ENCODE measurements at places on chromosomes 6 and 20.
A peak's percentile ranks its signal among the peaks of the same experiment; 100 is the strongest.

GRCh38 chr6:106475284-106475683 lies 114.8 kb downstream of the CRYBG1 start:
- DNase-seq: peak; percentile 63

DNA sequence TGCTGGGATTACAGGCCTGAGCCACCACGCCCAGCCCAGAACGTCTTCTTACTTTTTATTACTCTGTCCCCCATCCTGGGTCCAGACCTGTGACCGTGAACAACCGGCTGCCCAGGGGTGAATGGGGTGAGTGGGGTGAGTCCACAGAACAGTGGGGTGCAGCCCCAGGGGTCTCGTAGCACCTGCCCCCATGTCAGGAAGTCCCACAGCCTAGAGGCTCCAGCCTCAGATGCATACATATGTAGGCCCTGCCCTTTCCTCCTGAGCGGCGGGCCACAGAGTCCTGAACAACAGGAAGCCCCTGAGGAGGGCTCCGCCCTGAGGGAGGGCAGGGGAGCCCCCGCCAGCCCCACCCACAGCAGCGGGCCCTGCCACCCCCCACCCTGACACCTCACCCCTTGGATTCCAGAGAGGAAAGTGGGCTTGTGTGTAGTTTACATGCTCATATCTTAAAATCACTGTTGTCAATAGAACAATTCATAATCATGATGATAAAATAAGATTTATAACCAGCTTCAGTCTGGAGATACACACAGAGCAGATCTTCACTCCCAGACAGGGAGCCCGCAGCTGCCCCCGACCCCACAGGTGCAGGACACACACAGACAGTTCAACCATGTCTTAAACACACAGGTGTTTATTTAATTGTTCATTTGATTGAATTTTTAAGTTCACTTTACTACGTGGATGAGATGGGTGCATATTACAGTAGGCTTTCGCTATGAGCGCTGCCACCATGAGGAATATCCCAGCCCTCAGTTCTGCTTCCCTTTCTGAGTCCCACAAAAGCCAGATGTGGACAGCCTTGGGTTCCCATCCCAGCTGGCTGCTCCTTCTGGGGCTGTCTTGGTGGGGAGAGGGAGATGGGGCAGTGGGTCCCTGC lies 12.4 kb upstream of the GMEB2 start:
- no peak for DNase-seq

DNA sequence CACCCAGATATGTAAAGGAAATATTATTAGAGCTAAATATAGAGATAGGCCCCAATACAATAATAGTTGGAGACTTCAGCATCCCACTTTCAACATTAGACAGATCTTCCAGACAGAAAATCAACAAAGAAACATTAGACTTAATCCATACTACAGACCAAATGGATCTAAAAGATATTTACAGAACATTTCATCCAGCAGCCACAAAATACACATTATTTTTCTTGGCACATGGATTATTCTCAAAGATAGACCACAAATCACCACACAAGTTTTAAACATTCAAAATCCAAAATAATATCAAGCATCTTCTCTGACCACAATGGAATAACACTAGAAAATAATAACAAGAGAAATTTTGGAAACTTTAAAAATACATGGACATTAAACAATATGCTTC lies 1159.1 kb upstream of the CITED2 start:
- DNase-seq: no peak

DNA sequence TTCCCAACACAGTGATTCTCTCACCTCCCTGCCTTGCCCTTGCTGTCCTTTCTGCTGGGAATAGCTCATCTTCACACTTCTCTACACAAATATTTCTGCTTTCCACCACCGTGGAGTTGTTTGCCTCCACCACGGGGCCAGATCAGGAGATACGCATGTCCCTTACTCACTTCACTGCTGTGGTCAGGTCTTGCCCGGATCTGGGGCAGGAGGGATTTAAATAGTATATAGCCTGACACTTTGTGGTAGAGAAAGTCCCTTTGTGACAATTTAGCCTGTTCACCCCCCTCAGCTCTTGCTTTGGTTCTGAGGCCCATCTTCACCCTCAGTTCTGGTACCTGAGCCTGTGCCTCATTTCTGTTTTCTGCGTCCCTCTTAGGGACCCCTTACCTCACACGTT lies 92.6 kb upstream of the PREP start:
- no peak for DNase-seq

- DNase-seq: no peak
Measured at GRCh38 chr6:137610702-137611101, 116.5 kb upstream of the OLIG3 start.

DNA sequence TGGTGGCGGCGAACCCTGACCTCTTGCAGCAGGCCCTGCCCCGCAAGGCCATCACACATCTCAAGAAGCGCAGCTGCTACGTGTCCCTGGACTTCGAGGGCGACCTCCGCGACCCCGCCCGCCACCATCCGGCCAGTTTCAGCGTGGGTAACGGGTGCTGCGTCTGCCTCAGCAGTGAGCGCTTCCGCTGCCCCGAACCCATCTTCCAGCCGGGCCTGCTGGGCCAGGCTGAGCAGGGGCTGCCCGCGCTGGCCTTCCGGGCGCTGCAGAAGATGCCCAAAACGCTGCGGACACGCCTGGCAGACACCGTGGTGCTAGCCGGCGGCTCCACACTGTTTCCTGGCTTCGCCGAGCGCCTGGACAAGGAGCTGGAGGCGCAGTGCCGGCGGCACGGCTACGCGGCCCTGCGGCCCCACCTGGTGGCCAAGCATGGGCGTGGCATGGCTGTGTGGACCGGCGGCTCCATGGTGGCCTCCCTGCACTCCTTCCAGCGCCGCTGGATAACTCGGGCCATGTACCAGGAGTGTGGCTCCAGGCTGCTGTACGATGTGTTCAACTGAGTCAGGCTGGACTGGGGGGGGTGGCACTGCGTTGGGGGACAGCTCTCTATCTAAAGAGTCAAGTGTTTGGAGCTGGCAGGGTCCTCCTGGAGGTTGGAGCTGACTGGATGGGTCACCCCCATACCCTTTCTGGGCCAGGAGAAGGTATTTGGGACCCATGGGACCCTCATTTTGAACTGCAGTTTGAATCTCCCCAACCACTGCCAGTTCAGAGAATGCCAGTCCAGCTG lies 1.1 kb downstream of the ACTL10 start:
- peak; percentile 70 for DNase-seq

DNA sequence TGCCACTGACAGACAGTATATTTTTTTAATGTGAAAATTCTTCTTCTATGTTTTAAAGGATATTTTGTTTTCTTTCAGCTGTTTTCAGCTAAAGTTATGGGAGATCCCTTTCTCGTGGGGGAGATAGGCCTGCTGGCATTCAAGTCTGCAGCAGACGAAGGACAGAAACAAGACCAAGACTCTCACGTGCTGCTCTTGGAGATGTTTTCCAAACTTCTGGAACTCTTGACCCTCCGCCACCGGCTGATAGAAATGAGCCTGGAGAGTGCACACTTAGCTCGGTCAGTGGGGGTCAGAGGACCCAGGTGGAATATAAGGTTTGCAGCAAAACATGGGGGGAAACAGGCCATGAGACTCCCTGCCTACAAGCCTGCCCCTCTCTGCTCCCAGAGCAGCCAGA lies 120.5 kb downstream of the CD164 start:
- DNase-seq: no peak

DNA sequence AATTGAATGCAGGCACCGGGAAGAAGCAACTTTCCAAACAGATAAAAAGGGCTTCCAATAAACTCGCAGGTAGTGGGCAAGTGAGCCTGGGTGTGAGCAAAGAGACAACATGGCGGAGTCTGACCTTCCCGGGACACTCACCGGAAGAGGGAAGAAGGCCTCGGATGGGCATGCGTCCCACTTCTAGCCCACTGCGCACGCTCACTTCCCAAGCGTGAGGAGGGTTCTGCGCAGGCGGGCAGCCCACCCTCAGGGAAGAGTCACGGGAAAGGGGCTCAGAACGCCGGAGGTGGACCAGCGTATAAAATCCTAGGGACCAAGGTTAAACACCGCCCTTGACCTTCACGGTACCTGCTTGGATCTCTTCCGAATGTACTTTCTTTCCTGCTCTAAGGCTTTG lies 95.5 kb upstream of the AFDN start:
- DNase-seq: no peak

- DNase-seq: no peak
Measured at GRCh38 chr6:105648276-105648675, 245.4 kb upstream of the PREP start.

DNA sequence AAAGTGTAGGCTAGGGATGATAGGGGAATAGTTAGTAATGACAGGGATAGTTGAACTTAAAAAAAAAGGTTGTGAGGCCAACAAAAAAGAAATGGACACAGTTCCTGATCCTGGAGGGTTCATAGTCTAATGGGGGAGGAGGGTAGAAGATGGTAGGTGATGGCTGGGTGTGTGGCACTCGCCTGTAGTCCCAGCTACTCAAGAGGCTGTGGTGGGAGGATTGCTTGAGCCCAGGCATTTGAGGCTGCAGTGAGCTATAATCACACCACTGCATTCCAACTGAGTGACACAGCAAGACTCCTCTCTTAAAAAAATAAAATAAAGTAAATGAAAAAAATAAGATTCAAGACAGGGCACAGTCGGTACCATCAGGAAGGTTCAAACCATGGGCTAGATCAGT lies 2.4 kb upstream of the MICB start:
- peak; percentile 51 for DNase-seq

- peak; percentile 46 for DNase-seq
Measured at GRCh38 chr6:82906489-82906888, 159.2 kb downstream of the UBE3D start.

- DNase-seq: peak; percentile 96
Measured at GRCh38 chr6:53042112-53042511, 23.1 kb upstream of the FBXO9 start.

- peak; percentile 24 for DNase-seq
Measured at GRCh38 chr6:142695016-142695415, 250.0 kb downstream of the HIVEP2 start.

DNA sequence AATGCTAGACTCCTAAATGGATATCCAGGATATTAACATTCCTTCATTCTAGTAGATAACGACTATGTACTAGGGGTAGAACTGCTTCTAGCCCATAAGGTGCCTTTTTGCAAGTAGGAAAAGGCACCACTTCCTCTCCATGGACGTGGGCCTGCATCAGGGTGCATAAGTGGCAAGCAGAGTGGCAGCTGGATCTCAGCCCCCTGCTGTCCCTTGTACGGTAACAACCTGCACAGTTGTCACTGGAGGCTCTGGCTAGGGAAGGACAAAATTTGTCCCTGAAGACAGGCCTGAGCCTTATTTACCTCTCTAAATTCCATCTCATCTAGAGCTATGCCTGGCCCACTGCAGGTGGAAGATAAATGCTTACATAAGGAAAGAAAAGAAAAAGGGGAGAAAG lies 42.5 kb upstream of the SAYSD1 start:
- no peak for DNase-seq

DNA sequence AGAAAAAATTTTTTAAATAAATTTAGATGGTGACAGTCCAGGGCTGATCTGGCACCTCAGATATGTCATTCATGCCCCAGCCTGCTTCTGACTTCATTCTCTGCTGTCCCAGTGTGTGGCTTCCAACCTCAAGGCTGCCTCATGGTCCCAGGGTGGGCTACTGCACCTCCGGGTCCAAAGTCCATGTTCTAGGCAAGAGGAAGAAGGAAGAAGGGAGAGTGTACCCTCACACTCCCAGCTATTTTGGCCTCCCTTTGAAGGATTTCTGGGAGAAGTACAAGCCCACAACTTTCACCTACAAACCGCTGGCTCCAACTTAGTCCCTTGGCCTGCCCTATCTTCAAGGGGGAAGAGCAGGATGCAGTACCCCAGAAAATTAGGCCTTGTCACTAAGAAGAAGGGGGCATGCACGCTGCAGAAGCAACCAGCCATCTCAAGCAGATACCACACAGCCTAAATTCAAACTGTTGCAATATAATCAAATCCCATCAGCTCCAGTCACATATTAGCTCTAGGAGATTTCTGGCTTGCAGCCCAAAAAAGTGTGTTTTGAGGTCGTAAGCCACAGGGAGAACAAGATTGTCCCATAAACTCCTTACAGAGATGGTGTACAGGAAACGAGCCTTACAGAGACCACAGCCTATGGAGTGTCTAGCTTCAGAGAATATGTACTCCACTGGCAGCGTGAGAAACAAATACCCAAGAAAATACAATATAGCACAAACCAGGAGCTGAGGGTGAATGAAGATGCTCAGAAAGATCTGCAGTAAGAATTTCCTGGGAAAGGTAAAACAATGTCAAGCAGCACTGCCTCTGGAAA lies 906 bp upstream of the BTN3A2 start:
- DNase-seq: peak; percentile 14

GRCh38 chr6:167825332-167826229 lies 1.1 kb upstream of the AFDN start:
- DNase-seq: peak; percentile 28

GRCh38 chr6:27864906-27865849 lies 47.0 kb downstream of the OR2B2 start:
- DNase-seq: peak; percentile 99

GRCh38 chr6:134216301-134217010 lies 101.5 kb downstream of the SGK1 start:
- DNase-seq: no peak

All from fibroblast of lung (primary cell).